ENCODE measurements at places on chromosomes 11 and 22.

GRCh38 chr22:50731811-50732624 is 6.0 kb upstream of the ACR start:
- DNase-seq, result no peak

DNA sequence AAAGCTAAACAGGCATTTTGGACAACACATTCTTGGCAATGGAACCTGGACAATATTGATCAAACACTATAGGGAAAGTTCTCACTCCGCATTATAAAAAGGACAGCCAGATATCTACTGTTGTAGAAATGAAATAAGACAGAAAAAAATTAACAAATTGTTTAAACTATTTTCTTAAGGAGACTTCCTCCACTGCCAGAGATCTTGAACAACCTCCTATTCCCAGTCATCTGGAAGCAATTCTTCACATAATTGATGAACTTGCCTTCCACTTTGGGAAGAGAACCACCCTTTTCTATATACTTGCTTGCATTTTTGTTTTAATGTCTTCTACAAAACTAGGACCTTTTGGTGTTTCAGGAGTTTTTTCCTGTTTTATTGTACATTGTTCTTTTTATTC is 216.1 kb downstream of the CASP12 start:
- DNase-seq, result no peak

GRCh38 chr22:29512031-29512430 is 32.0 kb downstream of the NEFH start:
- DNase-seq, result no peak

DNA sequence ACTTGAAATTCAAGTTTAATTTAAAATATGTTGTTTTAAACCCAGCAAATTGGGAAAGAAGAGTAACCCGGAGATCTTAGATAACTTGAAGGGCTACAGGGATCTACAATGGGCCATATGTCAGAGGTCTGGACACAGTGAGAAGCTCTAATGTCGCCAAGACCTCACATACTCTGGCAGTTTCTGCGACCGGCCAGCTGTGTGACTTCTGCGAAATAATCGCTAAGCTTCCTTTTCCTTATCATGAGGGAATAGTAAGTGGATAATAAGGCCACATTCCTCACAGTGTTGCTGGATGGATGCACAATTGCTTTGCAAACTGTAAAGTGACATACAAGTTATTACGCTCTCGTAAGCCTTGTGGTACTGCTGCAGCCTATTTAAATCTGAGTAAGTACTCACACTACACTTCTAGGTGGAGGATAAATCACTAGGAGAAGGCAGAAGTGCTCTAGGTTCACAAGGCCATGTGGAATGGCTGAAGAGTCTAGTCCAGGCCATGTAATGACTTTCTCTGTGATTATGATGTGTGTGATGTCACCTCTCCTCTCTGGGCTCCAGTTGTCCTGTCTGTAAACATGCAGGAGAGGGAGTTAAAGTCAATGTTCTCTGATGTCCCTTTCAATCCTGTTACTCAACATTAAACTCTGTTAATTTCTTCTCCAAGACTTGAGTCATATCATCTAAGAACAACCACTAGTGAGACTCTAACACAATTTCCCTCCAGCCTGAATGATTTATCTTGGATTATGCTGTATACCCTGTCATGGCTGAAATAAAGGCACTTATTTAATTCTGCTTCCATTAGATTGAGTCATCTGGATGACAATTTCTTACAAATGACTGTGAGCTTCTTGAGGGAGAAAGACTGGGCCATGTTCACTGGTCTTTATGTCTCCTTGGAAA is 192.6 kb upstream of the NARS2 start:
- DNase-seq, result no peak

DNA sequence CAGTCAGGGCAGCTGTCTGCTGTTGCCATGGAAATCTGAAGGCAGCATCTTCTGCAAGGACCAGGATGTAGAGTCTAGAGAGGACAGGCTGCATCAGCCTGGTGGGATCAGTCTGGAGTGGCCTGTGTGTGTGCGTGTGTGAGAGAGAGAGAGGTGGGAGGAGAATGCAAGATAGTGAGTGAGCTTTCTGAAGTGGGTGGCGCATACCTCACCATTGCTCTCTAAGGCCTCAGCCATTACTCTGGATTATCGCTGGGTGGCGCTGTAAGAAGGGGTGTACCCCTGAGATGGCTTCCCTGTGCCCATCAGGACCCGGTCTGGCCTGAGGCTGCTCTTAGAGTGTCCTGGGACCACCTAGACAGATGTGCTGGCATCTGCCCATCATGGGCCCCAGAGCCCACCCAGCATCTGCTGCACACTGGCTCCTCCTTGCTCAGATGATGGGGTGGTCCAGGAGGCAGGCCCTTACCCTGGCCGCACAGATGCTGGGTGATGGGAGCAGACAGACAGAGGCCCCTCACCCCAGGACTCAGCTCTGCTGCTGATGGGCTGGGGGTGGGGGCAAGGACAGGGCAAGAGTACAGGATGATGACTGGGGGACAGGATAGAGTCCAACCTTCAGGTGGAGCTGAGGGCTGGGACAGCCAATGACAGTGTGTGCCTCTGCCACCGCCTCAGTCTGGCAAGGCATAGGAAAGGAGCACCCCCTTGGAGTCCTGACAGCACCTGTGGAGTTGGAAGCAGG is 25.7 kb upstream of the TUB start:
- no peak for DNase-seq

- no peak for DNase-seq
Observed at GRCh38 chr11:45641961-45642360, 23.5 kb downstream of the CHST1 start.

DNA sequence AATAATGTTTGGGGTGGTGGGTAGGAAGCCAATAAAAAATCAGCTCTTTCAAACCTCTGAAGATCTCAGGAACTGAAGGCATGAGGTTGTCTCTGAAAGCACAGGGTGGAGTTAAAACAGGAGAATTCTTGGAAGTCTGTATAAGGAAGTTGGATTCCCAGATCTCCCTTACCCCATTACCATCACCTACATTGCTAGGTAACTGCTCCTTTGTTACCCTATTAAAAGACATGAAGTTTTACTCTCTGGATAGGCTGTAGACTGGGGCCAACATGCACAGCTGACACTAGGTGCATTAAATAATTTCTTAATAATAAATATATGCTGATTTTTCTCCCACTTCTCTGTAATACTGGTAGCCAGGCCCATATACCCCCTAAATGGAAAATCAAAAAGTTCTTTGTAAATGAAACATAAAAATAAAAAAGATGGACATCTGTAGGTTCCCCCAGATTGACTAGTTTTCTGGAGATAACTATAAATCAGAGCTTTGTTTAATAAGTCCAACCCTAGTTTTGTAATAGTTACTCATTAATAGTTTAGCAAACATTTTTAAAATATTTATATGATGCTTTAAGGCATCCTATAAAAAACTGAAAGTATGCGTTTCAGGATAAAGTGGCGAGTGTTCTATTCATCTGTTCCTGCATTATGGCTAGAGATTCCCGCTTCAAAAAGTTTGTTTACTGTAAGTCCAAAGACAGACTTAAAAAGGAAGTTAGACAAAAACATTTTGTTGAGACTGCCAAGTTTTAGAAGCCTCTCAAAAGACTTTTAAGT is 63.8 kb downstream of the KIF18A start:
- no peak for DNase-seq

- no peak for DNase-seq
Observed at GRCh38 chr11:44986315-44986714, 35.6 kb upstream of the TP53I11 start.

- DNase-seq, result no peak
Observed at GRCh38 chr22:43747877-43748276, 64.2 kb downstream of the EFCAB6 start.

DNA sequence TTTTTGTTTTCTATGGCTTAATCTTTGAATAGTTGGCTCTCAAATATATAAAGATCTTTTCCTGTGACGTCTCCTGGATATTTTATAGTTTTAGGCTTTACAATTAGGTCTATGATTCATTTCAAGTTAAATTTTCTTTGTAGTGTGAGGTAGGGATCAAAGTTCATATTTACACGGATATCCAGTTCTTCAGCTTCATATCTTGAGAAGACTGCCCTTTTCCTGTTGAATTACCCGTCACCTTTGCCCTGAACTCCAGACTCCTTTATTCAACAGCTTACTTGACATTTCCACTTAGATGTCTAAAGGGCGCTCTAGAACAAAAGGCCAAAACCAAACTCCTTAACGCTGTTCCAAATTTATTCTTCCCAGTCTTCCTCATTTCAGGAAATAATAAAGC is 51.7 kb downstream of the TTC17 start:
- DNase-seq, result no peak

- no peak for DNase-seq
Observed at GRCh38 chr11:64003807-64004589, 17.8 kb downstream of the OTUB1 start.

GRCh38 chr11:78216021-78216420 is 27.3 kb downstream of the USP35 start:
- DNase-seq, result no peak

DNA sequence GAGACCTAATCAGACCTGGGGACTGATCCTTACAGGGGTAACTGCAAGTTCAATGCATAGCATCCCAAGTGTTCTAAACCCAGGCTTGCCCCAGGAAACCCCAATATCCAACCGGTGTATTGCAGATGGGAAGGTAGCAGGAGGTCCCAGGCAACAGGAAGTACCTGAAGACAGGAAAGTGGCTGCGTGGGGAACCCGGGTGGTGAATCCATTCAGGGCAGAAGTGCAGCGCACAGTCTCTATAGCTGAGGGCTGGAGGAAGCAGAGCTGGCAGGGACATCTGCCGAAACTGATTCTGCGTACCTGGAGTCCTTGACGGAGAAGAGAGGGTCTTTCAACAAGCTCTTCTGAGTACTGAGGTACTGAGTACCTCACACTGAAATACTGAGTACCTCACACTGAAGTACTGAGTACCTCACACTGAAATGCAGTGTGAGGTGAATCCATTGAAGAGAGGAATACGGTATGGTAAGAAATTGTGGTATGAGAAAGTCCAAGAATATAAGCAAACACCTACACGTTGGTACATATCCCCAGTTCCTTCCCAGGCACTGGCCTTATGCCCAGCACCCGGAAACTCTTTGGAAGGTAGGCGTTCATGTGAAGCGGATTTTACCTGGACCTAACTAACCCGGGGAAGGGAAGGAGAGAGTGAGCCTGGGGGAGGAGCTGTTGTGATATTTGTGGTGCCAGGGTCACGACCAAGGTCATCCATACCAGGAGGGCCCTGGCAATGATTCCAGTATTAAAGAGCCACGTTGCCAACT is 20.1 kb downstream of the SCN4B start:
- DNase-seq, result no peak

DNA sequence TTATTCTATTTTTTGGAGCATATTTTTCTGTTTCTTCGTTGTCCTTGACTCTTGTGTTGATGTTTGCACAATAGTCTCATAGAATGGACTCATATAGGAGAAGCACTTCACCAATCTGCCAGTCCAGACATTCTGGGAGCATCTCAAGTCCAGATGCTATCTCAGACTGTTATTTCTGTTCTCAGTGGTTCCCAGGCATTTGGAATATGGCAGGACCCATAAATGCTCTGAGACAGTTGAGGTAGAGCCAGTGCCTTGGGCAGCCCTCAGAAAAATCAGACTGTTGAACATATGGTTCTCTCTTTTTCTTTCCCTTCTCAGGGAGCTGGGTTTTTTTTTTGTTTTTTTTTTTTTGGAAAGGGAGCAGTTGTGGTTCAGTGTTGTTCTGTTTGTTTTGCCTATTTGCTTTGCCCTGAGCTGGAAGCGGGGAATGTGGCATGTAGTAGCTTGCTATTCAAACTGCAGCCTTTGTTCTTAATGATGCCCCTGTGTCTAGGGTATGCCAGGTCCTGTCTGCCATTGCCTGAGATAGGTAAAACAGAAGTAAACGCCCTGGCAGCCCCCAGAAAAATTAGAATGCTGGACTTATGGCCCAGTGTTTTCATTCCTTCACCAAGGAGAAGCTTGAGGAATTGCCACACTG is 3.7 kb upstream of the MS4A2 start:
- no peak for DNase-seq

- no peak for DNase-seq
Observed at GRCh38 chr22:27134315-27134701, 476.9 kb downstream of the MIAT start.

GRCh38 chr11:826836-827145 is 928 bp upstream of the CRACR2B start:
- DNase-seq, result no peak

- DNase-seq, result no peak
Observed at GRCh38 chr11:24747275-24748251, 250.7 kb downstream of the LUZP2 start.

DNA sequence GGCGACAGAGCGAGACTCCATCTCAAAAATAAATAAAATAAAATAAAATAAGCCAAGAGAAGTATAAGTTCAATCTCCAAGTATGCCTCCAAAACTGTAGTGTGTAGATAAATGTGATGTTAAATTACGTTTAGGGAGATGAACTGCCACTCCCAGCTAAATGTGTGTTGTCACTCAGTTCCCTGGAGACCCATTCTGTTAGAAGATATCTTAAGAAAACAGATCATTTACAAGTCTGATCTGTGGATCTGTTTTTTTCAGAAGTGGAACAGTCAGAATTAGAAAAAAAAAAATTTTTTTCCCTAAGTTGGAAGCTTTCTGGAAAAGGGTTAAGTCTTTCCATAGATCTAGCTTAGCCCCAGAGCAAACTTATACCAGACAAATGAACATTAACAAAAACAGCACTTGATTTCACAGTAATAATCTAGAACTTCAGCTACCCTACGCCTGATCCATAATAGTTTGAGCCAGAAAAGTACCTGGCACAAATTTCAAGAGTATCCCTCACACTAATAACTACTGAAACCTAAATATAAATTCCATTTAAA is 18.2 kb downstream of the CELF1 start:
- DNase-seq, result no peak

DNA sequence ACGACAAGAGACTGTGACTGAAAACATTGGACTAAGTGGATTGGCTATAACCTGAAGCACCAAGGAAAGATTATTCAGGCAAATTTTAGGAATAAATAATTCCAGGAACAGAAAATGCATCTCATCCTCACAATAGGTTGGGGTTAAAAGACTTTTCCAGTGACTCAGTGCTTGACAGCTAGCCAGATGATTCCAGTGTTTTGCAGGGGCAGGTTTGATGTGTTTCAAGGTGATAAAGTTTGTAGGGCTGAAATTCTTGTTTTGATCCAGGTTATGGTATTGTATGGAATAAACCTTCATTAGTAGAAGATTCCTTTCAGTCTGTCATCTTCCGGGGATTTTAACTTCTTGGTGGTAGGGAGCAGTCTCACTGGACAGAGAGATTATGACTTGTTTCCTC is 2.3 kb downstream of the EXT2 start:
- DNase-seq, result no peak
